Stimulated activated CD4-positive, alpha-beta T cell treated with anti-CD3 and anti-CD28 coated beads, TNF-alpha, amount 100 ng/mL, for 48 hours (primary cell): ENCODE measurements at places on chromosomes 4 and X.
A peak's percentile ranks its signal among the peaks of the same experiment; 100 is the strongest.

DNA sequence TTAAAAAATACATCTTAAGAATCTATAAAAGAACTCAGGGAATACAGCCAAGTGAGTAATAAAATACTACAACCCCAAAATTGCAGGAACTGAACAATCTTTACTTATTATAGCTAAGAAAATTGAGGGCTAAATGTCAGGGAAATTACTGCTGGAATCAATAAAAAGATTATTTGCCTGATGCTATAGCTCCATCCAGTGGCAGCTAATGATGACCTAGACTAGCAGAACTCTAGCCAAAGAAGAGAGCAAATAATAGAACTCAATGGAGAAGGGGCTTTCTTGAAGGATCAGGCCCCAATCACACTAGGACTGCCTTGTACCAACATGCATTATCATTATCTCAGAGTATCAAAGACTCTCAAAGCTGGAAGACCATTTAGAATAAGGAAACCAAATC, 85.0 kb upstream of the FAM241A start:
- DNase-seq = no peak

- no peak for DNase-seq
These were observed 20.0 kb upstream of the MECP2 start for GRCh38 chrX:154117566-154117965.

- DNase-seq = no peak
These were observed 20.8 kb downstream of the ENPP6 start for GRCh38 chr4:184196730-184197385.

- DNase-seq = no peak
These were observed 23.8 kb upstream of the MAGEC3 start for GRCh38 chrX:141814213-141814857.

- DNase-seq = no peak
These were observed 9.0 kb downstream of the SORBS2 start for GRCh38 chr4:185803022-185803421.

- DNase-seq = no peak
These were observed 53.4 kb downstream of the WDR19 start for GRCh38 chr4:39235696-39236095.

DNA sequence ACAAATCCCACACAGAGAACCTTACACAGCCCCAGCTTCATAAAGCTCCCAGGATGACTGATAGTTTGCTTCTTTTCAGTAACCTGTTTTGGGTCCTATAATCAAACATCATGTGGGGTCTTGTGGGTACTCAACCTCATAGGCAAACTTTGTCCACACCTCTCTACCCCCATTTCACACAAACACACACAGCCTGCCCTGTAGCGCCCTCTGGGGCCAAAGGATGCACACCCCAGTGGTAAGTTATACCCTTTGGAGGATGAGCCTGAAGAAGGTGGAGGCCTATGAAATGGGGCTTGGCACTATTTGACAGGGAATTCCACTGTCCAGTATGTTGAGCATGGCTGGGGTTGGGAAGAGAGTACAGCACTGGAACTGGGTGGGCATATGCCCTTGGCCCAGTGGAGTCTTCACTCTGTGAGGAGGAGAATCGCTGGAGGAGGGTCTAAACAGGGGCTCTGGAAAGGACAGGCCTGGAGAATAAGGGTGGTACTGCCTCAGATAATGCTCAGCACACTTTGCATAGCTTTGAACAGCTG, 30.5 kb upstream of the COL25A1 start:
- DNase-seq = no peak

DNA sequence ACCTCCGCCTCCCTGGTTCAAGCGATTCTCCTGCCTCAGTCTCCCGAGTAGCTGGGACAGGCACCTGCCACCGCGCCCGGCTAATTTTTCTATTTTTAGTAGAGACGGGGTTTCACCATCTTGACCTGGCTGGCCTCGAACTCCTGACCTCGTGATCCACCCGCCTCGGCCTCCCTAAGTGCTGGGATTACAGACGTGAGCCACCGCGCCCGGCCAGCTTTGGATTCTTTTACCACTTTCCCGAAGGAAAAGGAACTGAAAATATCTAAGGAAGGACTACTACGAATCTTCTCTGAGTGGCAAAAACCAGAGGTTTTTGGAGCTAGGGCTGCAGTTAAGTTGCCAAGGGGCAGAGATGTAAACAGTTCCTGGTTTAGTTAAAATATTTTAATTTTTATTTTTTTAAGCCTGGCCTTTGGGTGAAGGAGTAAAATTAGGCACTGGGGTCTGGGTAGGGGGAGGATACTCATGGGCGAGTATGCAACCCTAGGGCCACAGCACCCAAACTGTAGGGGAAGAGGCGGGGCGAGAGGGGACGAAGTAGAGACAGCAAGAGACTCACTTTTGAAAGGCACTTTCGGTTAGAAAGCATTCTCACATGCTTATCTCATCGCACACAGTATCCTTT, 525 bp upstream of the CISD2 start:
- peak; percentile 11 for DNase-seq

- DNase-seq = no peak
These were observed 1470.6 kb upstream of the PABPC4L start for GRCh38 chr4:135672202-135672601.

GRCh38 chr4:109739547-109739946, 9.7 kb upstream of the PLA2G12A start:
- no peak for DNase-seq

DNA sequence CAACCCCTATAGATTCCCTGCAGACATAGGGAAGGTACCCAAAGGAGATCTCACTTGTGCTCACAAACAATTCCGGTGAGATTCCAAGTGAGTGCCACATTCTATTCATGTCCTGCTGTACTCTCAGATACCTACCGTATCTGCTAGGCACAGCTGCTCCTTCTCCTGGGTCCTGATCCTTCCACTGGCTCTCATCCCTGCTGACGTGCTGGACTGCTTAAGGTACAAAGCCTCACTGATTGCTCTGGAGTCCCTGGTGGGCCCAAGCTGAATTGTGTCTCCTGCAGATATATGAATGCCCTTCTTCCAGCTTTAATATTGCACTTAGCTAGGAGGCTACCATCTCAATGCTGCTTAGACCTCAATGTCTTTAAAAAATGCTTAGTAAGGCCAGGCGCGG, 2.4 kb downstream of the TCEAL1 start:
- DNase-seq = no peak

DNA sequence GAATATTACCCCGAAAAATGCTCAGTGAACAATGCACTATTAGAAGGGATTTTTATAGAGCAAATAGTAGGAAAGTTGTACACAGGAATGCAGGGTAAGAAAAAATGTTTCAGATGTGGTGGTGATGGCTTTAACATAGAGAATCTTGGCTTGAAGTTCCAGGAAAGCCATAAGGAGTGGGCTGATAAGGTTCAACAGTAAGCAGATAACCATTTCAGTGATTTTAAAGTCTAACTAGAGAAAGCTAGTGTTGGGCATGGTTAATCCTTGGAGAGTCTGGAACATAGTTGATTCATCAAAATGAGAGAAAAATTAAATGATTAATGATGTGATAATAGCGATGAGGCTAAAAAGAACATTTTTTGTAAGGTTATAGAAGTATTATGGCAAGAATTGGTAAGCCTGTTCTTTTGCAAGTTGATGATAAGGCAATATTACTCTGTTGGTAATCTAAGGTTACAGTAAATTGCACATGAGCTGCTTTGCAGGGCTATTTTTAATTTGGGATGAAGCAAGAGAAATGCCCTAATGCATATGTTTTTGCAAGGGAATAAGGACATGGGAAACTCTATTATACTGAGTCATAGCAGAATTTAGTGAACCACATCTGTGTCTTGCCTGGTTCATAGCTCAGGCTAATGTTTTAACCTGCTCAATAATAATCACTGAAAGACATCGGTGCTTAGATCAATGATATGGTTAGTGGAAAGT, 44.3 kb downstream of the GALNTL6 start:
- no peak for DNase-seq

DNA sequence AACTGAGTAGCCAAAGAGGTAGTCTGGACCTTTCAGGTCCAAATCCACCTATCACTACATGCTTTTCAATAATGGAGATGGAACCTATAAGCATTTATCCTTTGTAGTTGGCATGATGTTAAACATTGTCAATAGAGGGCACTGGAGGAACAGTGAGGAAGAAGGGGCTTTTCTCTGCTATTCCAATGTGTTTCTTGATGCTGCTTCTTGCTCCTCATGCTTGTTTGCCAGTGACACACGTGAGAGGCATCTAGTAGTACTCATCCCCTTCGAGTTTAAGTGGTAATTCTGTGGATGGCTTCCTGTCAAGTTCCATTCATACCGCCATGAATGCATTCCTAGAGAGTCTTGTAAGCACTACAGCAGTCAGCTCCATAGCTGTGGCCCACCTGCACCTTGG, 84.0 kb downstream of the NAA11 start:
- no peak for DNase-seq

- DNase-seq = no peak
These were observed 24.3 kb downstream of the RGS12 start for GRCh38 chr4:3317011-3317655.

GRCh38 chr4:41452484-41453225, 85.3 kb upstream of the LIMCH1 start:
- DNase-seq = no peak

DNA sequence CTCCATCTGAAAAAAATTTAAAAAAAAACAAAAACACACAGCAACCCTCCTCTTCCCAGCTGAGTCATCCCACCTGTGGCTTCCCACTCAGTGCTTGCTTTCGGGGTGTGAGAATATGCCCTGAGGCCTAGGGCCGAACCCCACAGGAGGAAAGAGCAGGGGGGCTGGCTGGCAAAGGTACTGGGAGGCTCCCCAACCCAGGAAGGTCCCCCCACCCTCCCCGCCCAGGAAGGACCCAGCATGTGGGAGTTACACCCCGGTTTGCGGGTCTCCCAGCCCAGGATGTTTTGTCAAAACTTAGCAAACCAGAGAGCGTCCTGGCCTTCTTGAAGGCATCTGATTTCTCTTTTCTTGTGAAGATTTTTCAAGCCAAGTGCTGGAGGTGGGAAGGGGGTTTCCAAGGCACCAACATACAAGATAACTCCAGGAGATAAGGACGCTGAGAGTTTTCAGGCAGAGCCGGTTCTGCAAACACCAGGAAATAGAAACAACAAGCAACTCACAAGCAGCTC, 25.7 kb upstream of the CSF2RA start:
- DNase-seq = no peak
